ENCODE measurements at places on chromosomes 6 and 20.

- no peak for DNase-seq
Observed at GRCh38 chr20:57749131-57749690, 39.4 kb upstream of the PMEPA1 start.

- DNase-seq: no peak
Observed at GRCh38 chr6:154071711-154072110, 32.7 kb downstream of the OPRM1 start.

DNA sequence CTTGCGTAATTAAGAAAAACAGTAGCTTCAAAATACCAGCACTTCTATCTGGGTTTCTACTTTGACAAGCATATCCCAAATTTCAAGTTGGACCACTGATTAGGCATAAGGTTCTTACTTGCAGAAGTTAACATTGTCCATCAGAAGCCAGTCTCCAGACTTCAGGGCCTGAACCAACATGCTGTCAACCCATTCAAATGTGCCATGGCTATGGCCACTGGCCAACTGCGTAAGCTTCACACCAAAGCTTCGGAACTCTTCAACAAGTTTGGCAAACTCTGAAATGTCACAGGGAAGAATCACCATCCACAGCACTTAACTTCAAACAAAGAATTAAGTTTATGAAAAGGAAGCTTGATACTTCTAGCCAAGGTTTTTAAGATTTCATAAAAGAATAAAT lies 78.0 kb upstream of the LYRM2 start:
- no peak for DNase-seq

DNA sequence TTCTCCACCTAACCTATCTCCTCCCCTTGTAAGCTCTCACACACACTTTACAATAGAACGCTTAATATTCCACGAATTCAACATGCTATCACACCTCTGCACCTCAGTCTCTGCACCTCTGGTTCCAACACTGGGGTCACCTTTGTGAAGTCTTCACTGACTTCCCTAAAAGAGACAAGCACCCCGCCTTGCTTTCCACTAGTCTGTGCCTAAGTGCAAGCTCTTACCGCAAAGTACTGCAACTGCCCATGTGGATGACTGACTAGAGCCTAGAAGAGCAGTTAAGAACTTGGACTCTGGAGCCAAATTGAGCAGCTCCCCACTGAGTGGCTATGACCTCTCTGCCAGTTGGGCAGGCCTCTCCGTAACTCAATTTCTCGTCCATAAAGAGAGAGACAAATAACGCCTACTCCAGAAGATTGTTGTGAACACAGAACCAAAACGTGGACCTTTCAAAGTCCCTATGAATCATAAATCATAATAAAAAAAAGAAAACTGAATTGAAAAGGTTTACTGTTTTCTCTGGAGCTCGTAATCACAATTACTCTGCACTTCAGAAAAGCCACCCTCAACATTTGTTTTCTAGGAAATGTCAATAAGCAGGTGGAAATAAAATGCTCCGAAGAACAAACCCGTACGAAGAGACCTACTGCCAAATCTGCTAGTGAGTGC lies 1.2 kb downstream of the IFNGR1 start:
- DNase-seq: no peak

DNA sequence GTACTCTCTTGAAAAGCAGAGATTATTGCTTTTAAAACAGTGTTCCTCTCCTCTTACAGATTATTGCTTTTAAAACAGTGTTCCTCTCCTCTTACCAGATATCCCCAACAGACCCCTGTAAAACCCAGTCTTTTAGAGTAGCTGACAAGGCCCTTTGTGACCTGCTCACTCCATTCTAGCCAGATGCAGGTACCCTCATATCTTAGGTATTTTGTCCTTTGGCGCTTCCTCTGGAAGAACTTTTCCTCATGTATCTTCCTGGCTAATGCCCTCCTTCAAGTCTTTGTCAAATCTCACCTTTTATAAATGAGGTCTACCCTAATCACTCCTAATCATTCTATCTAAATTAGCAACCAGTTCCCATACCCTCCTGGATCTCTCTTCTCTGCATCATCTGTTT lies 536.0 kb downstream of the BTBD3 start:
- no peak for DNase-seq

GRCh38 chr6:101113468-101114260 lies 232.5 kb upstream of the ASCC3 start:
- no peak for DNase-seq

DNA sequence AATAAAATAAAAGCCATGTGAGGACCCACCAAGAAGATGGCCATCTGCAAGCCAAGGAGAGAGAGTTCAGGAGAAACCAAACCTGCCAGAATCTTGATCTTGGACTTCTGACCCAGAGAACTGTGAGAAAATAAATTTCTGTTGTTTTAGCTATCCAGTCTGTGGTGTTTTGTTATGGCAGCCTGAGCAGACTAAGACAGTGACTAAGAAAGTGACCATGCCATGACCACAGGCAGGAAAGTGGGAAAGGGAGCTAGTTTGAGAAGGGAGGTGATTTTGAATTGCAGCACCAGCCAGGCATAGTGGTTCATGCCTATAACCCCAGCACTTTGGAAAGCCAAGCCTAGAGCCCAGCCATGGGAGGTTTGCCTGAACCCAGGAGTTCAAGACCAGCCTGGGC lies 21.9 kb upstream of the C6orf62 start:
- DNase-seq: no peak
